ENCODE measurements at places on chromosomes 4 and X.

- DNase-seq = peak; percentile 5
Observed at GRCh38 chrX:110086162-110086915, 83.4 kb downstream of the TMEM164 start.

- peak; percentile 28 for DNase-seq
Observed at GRCh38 chrX:149472625-149473024, 32.5 kb downstream of the IDS start.

DNA sequence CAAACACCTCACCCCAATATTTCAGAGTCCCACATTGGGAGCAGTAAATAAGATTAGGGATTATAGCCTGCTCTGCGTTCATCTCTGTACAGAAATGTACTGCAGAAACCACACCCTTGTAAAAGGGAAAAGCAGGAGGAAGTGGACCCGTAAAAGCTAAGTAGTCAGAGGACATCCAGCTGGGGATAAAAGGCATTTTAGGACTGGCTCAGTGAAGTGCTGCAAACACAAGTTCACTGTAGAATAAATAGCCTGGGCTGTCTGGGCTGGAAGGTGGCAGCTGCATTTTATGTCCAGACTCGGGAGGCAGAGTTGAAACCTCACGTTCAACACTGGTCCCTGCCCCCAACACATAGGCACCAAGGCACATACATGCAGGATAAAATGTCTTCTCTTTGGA lies 178.7 kb upstream of the FAT1 start:
- DNase-seq = peak; percentile 47

- DNase-seq = no peak
Observed at GRCh38 chr4:48787056-48787455, 7.0 kb upstream of the FRYL start.

DNA sequence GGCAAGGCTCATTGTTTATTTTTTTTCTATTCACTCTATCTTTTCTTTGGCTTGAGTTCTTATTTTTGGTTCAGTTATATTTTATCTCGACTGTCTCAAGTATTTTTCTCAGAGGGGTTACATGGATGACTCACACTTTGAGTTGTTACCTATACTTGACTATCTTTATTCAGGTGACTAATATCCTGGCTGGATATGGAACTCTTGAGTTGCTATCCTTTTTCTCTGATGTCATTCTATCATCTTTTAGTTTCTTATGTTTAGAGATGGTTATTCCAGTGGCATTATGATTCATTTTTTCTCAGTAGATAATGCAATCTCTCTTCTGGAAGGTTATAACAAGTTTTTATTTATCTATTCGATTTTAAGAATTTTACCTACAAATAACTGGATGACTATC lies 117.9 kb downstream of the COX18 start:
- no peak for DNase-seq

DNA sequence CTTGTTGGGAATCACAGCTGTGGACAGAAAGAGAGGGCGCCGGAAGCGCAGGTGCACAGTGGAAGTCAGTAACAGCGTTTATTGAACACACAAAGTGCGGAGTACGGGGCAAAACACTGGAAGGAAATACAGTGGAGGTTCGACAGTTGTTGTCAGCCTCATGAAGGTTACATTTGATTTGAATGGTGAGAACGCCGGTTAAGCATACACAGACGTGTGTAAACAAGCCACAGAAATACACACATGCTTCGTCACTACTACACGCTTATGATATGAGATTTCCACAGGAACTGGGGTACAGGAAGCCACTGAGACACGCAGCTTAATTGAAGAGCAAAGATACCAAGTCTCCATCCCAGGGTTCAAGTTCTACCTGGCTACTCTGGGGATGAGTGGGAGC lies 12.0 kb downstream of the CCKAR start:
- no peak for DNase-seq

DNA sequence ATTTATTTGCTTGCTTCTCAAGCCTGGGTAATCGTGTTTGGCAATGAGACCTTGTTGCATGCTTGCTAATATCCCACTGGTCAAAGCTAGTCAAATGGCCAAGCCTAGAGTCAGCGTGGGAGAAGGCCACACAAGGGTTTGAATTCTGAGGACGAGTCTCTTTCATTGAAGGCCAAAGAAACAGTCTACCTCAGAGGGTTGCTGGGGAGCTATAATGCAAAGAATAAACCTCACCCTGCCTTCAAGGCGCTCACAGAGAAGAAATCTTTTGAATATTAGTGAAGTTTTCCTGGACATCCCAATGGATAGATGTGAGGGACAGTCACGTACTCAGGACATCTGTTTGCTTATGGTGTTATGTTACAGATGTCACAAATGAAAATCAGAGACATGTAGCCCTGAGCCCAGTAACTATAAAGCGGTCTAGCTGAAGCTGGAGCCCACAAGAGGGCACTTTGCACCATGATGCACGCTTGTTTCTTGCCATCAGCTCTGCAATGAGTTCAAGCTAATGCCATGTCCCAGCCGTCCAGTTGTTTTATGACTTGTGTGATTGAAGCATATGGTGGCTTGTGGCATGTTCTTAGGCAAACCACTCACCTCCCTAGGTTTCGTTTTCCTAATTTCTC lies 1.1 kb upstream of the TLR3 start:
- peak; percentile 76 for DNase-seq

DNA sequence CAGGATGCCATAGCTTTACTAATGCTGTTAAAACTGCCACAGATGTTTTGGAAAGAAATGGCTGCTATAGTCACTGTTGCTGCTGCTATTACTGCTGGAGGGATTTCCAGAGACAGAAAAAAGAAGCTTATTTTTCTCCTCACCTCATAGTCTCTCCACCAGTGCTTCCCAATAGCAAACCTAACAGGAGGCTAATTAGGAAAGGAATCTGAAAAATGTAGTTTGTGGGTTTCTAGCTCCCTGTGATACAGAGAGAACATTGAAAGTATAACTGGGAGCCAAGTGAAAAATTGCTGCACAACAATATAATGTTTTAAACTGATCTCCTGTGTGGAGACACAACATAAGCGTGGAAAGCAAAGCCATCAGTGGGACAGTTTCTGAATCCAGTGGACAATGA lies 8.6 kb upstream of the TSPAN7 start:
- no peak for DNase-seq

DNA sequence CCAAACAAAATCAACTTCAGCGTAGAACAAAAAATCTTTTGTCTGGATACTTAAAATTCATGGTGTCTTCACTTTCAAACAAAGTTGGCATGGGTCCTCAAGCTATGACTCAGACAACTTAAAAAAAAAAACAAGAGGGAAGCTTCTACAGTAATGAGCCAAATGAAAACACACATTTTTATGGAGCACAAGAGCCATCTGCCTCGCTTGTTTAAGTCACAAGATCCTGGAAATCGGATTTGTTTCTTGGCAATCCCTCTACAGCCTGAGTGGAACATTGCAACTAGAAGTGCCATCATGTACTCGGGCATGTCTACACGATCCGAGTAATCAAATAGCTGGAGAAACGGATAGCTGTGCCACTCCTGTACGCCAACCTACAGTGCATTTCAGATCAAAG lies 22.6 kb downstream of the LAMP2 start:
- DNase-seq = no peak

GRCh38 chrX:154354013-154354412 lies 20.4 kb downstream of the FLNA start:
- DNase-seq = no peak

DNA sequence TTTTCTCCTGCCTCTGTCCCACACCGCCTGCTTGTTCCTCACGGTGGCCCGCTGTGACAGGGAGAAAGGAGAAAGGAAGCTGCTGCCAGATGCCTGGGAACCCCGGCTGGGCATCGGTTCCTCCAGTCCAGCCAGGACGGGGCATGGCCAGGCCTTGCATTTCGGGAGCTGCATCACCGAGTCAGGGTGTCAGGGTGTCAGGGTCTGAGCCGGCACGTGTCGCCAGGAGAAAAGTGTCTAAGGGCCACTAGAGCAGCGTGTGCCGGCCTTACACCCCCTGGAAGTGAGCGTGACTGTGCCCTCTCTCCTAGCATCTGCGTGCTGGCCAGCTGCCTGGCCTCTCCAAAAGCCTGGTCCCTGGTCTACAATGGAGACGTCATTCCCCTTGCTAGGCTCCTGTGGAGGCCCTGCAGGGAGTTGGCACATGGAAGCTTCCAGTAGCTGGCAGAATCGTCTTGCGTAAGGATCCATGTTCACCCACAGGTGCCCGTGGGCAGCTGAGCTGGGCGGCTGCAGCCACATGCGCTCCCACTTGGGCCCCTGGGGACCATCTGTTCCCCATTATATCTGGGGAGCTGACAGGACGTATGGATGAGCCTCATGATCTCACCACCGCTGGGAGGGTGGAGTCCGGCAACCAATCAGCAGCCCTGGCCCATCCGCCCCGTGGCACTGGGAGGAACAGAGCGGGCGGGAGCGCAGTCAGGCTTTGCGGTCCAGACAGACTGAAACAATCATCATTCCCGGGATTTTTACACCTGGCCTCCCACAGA lies 39.9 kb upstream of the HMX1 start:
- no peak for DNase-seq

GRCh38 chr4:185464183-185464582 lies 7.3 kb downstream of the CCDC110 start:
- DNase-seq = no peak

DNA sequence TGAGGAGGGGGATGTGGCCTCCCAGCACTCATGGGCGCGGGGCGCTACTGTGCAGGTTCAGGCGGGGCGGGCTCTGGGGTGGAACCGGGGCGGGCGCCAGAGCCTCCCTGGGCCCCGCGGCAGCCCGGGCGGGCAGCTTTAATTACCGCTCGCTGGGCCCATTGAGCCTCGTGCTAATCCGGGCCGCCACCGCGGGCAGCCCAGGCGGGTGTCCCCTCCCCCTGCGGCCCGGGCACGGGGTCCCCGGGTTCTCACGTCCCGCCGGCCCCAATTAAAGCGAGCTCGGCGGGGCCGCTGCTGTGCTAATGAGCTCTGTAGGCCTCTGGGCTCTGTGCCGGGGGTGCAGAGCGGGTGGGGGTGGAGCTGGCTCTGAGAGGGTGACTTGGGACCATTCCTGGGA lies 22.8 kb upstream of the FGFR3 start:
- no peak for DNase-seq

- DNase-seq = no peak
Observed at GRCh38 chrX:15418041-15418706, 34.0 kb upstream of the VEGFD start.

GRCh38 chr4:136392576-136392975 lies 1139.7 kb downstream of the PCDH18 start:
- DNase-seq = no peak

GRCh38 chr4:11426731-11427120 lies 2.0 kb downstream of the HS3ST1 start:
- DNase-seq = no peak

DNA sequence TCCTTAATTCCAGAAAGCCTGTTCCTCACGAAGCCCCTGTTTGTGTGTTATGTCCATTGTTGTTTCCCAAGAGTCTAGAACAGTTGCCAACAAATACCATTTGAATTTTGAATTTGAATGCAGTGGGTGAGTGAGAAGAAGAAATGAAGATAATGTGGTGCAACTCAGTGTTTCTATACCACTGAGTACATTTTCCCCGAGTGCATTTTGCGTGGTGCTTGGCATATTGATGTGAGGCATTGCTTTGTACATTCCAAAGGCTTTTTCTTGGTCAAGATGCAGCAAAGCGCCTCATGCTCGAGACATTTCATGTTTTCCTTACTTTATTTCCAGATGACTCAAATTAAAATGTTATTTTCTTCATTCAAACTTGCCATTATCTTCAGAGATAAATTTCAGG lies 253.1 kb upstream of the RPS6KA3 start:
- no peak for DNase-seq

DNA sequence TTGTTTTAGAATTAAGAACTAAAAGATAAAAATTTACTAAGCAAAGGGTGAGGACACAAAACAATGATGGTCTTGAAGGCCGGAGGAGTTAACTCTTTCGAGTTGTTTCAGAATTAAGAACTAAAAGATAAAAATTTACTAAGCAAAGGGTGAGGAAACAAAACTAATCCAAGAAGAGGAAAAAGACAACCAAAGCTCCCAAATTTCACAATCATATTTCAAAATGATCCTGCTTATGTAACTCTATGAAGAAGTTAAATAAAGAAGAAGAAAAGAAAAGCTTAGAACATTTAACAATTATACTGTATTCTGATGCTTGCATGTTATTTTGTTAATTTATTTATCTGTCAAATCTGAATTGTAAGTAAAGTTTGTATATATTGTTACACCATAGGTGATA lies 154.8 kb upstream of the SLIT2 start:
- no peak for DNase-seq

- DNase-seq = no peak
Observed at GRCh38 chr4:145812919-145813318, 125.7 kb downstream of the ZNF827 start.

- DNase-seq = peak; percentile 42
Observed at GRCh38 chr4:138835832-138836533, 179.6 kb upstream of the NOCT start.

Measured in HT-29 (cell line).